ENCODE measurements at places on chromosomes 13 and 19.

- DNase-seq = no peak
Measured at GRCh38 chr13:107743983-107744382, 471.4 kb downstream of the LIG4 start.

DNA sequence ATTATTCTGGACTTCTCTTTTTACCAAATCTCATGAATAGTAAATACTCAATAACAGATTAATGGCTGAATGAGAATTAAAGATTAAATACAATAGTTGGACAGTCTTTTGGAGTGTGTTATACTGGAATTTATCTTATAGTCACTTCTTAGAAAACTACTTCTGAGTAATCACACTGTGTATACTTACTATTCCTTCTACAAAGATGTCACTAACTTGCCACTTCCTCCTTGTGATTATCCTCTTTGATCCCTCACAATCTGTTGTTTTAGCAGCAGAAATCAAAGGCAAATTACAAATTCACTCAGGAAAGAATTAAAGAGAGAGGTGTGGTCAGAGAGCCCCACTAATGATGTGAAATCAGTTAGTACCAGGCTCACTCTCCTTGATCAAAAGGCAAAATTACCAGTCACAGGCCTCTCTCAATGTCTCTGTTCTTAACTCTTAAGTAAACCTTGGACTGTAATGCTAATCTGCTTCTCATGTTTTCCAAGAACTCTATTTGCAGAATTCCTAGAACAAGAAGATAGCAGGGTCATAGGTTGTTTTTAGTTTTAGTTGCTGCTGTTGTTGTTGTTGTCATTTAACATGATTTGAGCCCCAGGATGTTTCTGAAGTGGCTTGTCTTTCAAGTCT is 37.3 kb upstream of the FNDC3A start:
- DNase-seq = no peak

- DNase-seq = no peak
Measured at GRCh38 chr13:113991191-113991669, 17.4 kb upstream of the C13orf46 start.

DNA sequence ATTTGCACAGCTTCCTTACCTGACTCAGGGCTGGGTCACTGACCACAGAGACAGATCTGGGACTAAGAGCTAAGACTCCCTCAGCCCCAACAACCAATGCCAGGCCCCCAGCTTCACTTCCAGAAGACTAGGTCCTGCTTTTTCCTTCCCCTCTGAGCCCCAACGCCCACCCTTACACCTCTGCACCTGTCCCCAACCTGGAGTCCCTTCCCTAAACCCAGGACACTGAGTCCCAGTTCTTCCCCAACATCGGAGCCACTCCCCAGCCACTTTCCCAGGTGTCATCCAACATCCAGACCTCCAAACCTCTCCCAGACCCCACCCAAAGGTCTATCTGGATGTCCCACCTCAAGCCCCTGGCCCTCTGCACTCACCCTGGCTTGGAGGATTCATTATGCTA is 2.9 kb downstream of the FCER2 start:
- DNase-seq = no peak

DNA sequence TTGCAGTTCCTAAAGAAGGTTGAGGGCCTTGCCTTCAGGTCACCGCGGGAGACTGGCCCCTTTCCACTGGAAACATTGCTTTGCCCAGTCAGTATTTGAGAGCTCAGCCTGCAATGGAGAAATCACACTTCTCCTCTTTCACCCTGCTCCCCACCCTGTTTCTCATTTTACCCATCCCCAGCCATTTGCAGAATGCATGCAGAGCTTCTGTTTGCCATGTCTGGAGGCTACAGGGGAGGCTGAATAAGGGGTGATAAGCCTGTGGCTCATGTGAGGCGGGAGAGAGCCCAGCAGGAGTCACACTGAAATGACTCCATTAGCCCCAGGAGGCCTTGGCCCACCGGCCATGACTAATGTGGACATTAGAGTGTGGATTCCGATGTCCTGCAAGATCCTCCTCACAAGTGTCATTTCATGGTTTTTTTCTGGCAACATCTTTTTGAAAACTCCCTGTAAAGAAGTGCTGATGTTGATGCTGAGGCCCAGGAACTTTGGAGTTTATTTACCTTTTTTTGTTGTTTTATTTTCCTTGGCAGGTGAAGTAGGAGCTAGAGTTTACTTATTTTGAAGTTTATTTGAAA is 6.3 kb downstream of the SPINT2 start:
- no peak for DNase-seq

All from GM12864 (cell line).